ENCODE measurements at places on chromosomes 11 and 22.
A peak's percentile ranks its signal among the peaks of the same experiment; 100 is the strongest.

DNA sequence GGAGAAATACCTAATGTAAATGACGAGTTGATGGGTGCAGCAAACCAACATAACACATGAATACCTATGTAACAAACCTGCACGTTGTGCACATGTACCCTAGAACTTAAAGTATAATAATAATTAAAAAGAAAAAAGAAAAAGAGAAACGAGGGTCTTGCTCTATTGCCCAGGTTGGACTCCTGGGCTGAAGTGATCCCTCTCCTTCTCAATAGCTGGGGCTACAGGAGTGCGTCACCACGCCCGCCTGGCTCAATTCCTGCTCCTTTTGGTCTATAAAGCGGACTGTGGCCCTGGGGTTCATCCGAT is 521 bp upstream of the PTS start:
- DNase-seq, result peak; percentile 77

- no peak for DNase-seq
These were observed 22.9 kb downstream of the MORC2 start for GRCh38 chr22:30945653-30946052.

- DNase-seq, result no peak
These were observed 654.2 kb downstream of the NELL1 start for GRCh38 chr11:21323617-21324016.

- DNase-seq, result no peak
These were observed 17.4 kb upstream of the OR9I1 start for GRCh38 chr11:58142761-58143160.

DNA sequence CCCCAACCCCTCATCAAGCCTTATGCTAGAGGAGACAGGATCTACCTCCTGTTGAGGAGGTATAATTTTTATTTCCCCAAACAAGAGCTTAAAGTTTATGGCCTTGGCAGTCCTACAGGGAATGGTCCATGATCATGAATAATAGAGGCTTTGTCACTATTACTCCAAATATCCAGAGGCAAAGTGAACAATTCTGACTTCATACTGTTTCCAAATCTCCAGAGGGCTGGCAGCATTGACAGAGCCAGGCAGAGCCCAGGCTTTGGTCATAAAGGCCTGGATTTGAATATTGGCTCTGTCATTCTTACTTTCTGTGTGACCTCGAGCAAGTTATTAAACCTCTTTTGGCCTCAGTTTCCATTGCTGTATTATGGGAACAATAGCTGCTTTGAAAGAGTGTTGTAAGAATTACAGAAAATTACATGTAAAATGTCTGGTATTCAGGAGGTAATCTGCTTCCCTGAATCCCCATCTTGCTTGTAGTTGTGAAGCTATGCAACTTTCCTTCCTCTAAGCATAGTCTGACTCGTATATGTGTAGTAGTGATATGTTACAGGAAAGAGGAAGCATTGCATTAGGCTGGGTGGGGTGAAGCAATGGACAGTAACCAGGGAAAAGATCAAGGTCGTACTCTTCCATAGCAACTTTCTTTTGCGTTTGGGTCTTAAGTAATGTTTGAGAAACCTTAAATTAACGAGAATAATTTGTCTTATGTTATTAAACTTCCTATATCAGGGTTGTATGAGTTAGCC is 88.8 kb downstream of the CD44 start:
- no peak for DNase-seq

DNA sequence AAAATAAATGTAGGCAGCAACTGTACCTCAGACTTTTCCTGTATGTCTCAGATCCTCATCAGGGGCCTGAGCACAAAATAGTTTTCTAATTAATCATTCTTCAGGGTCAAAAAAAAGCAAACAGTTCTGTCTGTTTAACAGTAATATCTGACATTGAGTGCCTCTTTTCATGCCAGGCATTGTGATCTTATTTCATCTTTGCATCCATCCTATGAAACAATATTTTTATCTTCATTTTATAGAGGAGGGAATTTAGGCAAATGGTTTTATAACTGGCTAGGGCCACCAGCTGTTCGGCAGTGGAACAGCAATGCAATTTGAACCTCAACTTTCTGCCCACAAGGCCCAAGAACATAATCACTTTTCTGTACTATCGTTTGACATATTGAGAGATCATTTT is 145.6 kb downstream of the WNT7B start:
- peak; percentile 13 for DNase-seq

- no peak for DNase-seq
These were observed 323 bp upstream of the PANX1 start for GRCh38 chr11:94128291-94128745.

DNA sequence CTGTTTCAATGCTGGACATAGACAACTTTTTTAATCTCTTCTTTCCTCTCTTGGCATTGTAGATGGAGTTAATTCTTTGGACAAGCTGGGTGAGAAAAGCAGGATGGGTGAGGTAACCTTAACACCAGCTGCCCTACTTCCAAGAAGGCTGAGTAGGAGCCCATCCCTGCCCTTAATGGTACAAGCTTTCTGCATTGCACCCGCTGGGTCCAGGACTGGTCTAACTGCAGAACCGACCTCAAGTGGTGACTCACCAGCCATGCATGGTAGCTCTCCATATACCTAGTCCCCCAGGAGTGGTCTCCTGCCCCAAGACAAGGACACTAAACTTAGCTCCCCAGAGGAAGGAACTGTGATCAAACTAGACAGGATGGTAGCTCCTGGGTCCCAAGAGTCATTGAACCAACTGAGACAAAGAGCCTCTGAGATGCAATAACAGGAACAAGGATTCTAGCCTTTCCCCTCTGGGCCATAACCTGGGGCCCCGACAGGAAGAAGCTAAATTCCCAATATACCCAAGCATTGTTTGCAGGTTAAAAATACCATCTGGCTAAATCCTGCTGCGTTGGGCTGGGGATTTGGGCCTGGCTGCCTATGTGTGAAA is 32.1 kb downstream of the RPL27A start:
- DNase-seq, result no peak

GRCh38 chr11:57357856-57358255 is 19.7 kb downstream of the P2RX3 start:
- DNase-seq, result no peak

DNA sequence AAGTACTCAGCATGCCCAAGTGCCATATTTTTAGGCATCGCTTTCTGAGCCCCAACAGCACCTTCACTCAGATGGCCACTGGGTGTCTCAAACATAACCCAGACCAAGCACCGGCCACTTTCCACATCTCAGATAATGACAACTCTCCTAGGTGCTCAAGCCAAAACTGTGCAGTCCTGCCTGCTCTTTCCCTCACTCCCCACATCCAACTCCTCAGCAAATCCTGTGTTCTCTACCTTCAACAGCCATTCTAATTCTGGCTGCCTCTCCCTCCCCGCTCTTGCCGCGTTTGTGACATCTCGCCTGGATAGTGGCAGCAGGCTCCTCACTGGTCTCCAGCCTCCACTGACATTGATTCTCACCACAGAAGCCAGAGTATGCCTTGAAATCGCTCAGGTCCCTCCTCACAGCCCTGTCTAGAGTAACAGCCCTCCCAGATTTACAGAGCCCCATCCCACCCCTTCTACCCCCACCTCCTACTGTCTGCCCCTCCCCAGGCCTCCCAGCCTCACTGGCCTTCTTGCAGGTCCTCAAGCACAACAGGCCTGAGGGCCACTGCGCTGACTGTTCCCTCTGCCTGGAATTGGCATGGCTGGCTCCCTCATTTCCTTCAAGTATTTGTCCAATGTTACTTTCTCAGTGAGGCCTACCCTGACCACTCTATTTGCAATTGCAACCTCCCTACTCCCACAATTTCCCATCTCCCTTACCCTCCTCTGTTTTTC is 1.3 kb upstream of the PHETA2 start:
- no peak for DNase-seq

- DNase-seq, result no peak
These were observed 25.5 kb upstream of the BIRC3 start for GRCh38 chr11:102291831-102292230.

GRCh38 chr11:107182978-107183377 is 164.7 kb upstream of the GUCY1A2 start:
- DNase-seq, result no peak

DNA sequence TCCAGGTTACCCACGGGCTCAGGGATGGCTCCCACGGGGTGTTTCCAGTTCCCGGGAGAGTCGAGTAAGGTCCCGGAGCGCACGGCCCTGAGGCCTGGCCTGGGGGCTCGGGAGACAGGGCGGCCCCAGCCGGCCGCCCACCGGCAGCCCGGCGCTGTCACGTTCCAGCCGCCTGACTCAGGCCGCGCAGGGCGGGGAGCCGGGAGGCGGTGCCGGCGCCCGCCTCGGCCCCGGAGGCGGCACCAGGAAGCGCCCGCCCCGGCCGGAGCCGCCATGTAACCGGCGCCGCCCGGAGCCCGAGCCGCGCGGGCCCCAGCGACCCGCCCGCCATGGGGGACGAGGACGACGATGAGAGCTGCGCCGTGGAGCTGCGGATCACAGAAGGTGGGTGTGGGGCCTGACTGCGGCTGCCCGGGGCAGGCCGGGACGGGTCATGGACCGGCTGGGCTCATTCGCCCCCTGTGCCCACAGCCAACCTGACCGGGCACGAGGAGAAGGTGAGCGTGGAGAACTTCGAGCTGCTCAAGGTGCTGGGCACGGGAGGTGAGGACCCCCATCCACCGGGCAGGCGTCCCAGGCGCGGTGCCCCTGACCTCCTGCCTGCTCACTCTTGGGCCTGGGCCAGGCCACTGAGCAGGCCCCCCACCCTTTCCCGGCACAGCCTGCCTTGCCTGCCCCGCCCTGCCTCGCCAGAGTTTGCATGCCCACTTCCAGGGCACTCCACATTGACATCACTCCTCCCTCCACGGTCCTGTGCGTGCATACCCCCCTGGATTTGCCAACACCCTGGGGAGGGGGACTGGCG is at the start of gene RPS6KA4:
TSS of gene RPS6KA4 (plus strand) at position 256 of the 805 bp plus-strand sequence. CDS start at position 330, 74 bp downstream.
- DNase-seq, result peak; percentile 20

DNA sequence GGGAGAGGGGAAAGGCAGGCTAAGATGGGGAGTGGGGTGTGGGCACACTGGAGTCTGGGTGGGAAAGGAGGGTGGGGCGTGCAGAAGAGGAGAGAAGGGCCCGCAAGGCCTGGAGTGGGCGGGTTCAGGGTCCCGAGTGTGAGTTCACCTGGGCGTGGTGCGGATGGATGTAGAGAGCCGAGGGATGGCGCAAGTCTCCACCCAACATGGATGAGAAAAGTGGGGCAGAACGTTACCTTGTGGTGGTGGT is 364 bp upstream of the ABCC8 start:
- no peak for DNase-seq

GRCh38 chr22:44777364-44777755 is 25.0 kb downstream of the ARHGAP8 start:
- no peak for DNase-seq

- no peak for DNase-seq
These were observed 125.4 kb downstream of the CCDC34 start for GRCh38 chr11:27237643-27238042.

DNA sequence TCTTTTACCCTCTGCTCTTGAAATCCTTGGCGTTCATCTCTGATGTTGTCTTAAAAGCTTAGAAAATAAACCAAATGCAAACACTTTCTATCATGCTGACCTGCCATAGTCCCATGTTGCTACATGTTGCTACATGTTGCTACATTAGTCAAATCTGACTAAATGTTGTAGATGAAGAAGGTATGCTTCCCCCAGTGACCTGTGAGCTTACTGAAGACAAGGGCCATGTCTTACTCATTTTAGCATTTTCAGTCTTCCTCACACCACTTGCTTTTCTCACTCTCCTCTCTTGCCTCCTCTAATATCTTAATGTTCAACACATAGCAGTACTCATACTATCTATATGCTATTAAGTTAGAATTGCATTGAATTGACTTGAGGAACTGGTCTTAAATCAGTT is 346.4 kb upstream of the MTNR1B start:
- DNase-seq, result no peak

- no peak for DNase-seq
These were observed 6.9 kb upstream of the VPS37C start for GRCh38 chr11:61168042-61168688.

GRCh38 chr11:74602637-74603556 is 10.5 kb downstream of the POLD3 start:
- no peak for DNase-seq

DNA sequence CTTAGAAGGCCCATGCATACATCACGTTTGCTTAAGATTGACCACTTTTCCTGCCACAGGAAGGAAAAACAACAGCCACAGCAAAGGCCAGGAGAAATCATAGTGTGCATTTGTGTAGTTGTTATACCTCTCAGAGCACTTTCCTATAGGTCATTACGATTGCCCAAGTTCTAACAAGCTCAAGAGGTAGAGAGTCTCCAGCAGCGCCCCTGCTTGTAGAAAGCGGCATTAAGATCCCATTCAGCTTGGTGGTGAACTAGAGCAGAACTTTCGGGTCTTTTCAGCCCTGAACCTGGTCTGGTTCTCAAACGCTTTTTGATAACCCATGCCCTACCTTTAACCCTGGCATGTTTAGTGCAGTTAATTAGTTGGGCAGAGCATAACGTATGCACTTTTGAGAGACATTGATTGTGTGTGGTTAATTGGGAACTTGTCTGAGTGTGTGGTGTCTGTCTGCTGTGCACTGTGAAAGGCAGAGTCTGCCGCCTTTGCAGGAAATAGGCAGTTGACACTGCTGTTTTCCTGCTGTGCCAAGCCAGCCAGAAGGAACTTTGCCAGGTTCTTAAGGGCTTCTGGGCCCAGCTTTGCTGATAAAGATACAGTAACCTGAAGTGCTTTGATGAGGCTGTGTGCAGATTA is 109.9 kb upstream of the CLMP start:
- DNase-seq, result no peak

- DNase-seq, result no peak
These were observed 11.3 kb downstream of the POLDIP3 start for GRCh38 chr22:42603427-42603826.

GRCh38 chr11:103494491-103494890 is 385.3 kb downstream of the DYNC2H1 start:
- no peak for DNase-seq

GRCh38 chr22:38097557-38098409 is 12.7 kb downstream of the BAIAP2L2 start:
- DNase-seq, result no peak

DNA sequence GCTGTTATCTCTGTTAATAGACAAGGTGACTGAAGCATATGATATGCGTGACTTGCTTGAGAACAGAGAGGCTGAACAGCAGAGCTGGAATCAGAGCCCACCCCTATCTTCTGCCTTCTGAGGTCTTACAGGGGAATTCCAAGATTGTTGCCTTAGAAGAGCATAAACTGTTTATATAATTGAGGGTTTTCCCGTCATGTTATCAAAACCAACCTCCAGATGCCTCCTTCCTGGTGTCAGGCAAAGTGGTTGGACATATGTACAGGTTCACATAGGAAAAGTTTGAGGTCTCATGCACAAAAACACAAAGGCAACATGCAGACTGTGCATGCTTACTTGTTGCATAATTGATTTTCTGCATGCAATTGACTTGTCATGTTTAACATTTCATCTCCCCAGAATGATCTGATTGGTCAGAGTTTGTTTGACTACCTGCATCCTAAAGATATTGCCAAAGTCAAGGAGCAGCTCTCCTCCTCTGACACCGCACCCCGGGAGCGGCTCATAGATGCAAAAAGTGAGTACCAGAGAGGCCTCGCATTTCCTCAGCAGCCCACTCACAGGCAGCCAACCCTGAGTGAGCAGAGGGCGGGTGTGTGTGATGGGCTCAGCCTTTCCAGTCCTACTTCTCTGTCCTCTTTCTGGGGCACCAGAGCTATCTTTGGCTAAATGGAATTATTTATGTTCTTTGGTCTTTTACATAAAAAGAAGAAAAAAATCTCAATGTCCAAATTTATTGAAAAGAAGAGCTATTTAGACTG is 88.9 kb downstream of the BMAL1 start:
- DNase-seq, result no peak

GRCh38 chr11:35293035-35293434 is 126.3 kb downstream of the SLC1A2 start:
- no peak for DNase-seq
